ENCODE measurements at places on chromosomes 12 and 14.

DNA sequence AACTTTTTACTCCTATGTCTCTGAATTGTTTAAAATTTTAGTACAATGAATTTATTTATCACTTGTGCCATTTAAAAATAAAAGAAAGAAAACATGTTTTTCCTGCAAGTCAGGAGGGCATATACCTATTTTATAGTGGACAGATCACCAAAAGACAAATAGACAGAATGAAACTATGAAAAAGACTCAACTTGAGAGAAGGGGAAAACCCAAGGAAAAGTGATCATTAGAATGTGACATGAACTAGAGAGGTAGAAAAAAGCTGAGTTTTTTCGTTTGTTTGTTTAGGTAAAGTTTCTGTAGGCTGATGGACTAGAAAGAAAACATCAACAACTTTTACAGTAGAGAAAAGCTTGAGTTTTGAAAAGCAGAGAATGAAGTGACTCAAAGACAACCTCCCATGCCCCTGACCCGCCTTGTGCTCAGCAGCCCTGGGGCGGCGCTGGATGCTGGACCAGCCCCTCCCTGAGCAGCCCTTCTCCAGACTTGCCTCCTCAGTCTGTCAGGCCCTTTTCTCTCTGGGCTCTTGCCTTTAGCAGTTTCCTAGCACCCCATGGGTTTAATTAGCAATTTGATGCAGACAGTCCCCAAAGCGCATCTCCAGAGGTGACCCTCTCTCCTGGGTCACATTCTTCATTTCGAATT lies 95.1 kb upstream of the ARID2 start:
- DNase-seq, result no peak

- no peak for DNase-seq
Observed at GRCh38 chr12:25458047-25458552, 95.0 kb downstream of the LMNTD1 start.

- DNase-seq, result no peak
Observed at GRCh38 chr14:90291699-90292098, 35.3 kb downstream of the PSMC1 start.

DNA sequence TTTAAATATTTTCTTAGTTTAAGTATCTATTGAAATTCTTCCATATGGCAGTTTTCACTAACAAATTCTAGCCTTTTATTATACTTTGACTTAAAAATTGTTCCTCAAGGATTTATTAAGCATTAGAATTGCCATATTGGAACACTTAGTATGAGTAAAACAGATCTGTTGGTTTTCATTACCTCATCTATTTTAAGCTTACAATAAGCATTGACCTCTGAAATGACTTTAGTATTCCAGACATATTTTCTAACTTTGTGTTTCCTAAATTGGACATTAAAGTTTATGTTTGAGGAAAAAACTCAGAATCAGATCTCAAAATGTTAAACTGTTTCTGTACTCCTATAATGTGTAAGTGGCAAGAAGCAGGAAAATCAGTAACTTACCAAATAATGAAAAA lies 48.4 kb downstream of the CSRP2 start:
- no peak for DNase-seq

- no peak for DNase-seq
Observed at GRCh38 chr12:74890237-74890599, 319.4 kb downstream of the KCNC2 start.

GRCh38 chr12:48070731-48071130 lies 35.1 kb downstream of the SENP1 start:
- DNase-seq, result no peak

DNA sequence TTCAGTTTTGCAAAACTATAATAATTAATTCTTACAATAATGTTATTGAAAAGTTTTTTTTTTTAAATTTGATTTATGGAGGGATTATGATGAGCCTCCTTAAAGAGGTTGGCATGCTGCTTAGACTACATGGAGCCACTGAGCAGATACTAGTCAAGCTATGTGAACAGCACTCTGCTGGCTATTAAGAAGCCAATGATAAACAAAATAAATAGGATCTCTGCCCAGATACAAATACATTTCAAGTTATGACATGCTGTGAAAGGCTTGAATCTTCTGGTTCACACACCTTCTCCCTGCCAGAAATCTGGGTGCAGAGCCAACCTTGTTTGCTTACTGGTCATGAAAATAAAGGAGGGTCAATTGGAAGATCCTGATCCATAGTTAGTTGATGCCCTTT lies 107.4 kb upstream of the NAV3 start:
- DNase-seq, result no peak

GRCh38 chr12:131692431-131692830 lies 18.5 kb upstream of the SFSWAP start:
- no peak for DNase-seq

DNA sequence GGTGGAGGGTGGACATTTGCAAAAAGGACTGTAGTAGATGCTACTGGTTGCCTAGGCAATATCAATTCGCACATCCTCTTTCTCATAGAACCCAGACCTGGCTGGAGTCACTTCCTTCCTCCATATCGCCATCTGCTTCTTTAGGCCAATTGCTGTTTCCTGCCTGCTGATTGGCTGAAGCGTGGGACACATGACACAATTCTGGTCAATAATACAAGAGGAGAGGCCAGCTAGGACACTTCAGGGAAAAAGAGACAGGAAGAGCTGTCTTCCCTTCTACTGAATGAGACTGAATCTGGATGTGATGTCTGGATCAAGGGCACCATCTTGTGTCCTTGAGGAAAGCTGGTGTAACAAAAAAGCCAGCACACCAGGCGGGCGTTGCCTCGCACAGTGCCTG lies 53.8 kb downstream of the TRPV4 start:
- no peak for DNase-seq

GRCh38 chr14:69711881-69712560 lies 54.9 kb upstream of the SRSF5 start:
- no peak for DNase-seq

DNA sequence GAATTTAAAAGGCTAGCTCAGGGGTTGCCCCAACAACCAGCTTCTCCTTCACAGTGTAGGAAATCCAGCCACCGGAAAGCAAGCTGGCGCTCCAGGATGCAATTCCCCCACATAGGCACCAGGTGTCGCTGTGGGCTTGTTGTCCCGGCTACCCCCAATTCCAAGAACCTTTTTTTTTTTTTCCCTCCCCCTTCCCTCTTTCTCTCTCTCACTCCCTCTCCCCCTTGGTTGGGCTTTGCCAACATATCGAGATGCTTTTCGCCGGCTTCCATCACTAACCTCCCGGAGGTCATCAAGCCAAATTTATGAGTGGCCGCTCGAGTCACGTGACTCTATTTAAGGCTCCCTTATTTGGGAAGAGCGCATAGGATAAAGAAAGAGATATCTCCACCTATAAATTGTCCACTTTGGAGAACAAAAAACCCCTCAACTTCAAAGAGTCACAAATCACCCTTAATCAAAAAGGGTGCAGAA lies at the start of gene HOXC5:
HOXC5 (plus strand) TSS at position 424 of the 474 bp plus-strand sequence. CDS start 73 bp downstream, outside the sequence.
- DNase-seq, result peak; percentile 62

GRCh38 chr12:2813214-2814185 lies 1.0 kb downstream of the ITFG2 start:
- DNase-seq, result no peak

DNA sequence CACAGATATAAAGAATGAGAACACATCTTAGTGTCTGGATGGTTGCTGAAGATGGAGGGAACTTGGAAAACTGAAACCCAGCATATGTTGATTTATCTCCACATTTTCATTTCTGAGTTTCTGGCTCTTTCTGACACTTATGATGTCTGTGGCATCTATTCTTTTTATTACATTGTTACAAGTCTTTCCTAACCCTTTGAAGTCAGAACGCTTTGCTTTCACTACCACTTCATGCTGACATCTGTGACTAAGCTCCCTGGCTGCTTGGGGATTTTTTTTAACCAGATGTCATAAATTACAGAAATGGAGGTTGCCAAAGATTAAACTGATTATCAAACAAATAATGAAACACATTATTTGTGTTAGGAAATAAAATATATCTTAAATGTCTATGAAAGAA lies 188.7 kb downstream of the KITLG start:
- DNase-seq, result no peak

- no peak for DNase-seq
Observed at GRCh38 chr14:99812892-99813291, 19.7 kb downstream of the EML1 start.

DNA sequence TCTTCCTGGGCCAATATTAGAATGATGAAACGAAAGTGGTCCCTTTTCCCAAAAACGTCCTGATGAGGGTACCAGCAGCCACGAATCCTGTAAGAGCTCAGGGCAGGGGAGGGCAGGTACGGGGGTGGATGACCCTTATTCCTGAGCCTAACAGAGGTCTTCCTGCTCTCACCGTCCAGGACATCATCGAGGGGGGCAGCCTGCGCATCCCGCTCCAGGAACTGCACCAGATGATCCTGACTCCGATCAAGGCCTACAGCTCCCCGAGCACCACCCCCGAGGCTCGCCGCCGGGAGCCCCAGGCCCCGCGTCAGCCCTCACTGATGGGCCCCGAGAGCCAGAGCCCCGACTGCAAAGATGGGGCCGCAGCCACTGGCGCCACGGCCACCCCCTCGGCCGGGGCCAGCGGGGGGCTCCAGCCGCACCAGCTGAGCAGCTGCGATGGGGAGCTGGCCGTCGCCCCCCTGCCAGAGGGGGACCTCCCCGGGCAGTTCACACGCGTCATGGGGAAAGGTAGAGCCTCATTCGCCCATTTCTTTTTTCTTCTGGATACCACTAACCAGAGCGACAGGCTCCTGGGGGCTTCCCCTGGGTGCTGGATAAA lies 142.5 kb downstream of the GCH1 start:
- no peak for DNase-seq

DNA sequence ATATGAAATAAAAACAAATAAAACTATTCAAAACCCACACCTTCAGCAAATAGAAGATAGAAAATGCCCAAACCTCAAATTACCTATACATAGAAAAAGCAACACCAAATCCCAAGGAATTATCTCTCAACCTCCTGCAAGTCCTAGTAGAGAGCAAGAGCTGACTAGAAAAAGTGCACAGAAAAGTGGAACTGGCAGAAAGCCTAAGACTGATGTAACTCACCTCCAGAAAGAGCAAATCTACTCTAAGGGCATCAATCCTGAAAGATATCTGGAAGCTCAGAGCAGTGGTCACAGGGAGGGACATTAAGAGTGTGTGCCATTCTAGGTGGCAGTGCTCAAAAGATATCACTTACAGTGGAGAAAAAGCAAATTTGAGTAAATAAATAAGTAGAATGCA lies 62.1 kb upstream of the PLEKHG7 start:
- no peak for DNase-seq

DNA sequence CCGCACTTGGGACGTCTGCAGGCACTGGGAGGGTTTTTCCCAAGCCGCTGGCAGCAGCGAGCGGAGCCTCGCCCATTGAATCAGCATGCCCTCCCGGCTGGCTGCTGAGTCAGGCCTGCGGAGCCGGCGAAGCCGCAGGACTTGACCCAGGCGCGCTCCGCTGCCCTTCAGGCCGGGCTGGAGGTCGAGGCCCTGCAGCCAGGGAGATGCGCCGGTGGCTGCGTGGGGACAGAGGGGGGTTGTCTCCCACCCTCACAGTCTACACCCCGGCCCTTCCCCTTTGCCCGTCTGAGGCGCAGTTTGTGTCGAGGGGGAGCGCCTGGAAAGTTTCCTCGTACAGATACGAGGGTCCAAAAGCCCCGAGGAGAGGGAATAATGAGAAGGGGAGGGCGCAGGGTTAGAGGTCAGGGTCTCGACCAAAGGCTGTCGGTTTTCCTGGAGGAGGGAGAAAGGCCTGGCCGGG lies 759 bp upstream of the KLC1 start:
- DNase-seq, result peak; percentile 59

GRCh38 chr12:122960193-122960569 lies 6.1 kb downstream of the ABCB9 start:
- DNase-seq, result no peak

GRCh38 chr12:95322326-95322725 lies 104.7 kb downstream of the VEZT start:
- DNase-seq, result no peak

DNA sequence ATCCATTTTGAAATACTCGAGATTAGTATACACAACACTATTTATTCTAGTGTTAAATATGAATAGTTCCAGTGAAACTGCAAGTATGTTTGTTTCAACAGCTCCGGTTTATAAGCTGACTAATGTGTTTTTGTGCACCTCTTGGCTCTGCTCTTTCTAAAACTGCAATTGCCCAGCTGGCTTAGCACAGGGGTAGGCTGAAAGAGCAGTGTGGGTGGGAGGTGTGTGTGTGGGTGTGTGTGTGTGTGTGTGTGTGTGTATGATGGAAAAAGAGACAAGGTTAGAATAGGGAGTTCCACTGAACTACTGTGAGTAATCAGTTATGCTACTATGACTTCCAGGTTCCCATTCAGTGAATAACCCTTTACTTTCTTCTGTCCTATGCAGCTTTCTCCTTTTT lies 37.8 kb upstream of the DDHD1 start:
- no peak for DNase-seq

DNA sequence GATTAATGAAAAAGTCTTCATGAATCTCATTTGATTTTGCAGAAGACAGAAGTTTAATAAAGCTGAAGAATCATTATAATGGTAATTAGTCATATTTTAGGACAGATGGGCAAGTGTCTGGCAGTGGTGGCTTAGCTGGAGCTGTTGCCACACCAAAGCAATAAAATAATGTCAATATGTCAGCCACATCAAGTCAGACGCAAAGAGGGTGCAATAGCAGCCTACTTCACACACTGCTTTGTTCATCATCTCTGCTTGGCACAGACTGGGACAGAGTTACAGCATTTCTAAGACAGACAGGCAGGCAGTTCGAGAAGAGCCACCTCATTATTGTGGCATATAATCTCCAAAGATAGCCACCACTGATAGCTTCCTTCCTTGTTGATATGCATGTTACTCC lies 16.9 kb upstream of the KRR1 start:
- no peak for DNase-seq

DNA sequence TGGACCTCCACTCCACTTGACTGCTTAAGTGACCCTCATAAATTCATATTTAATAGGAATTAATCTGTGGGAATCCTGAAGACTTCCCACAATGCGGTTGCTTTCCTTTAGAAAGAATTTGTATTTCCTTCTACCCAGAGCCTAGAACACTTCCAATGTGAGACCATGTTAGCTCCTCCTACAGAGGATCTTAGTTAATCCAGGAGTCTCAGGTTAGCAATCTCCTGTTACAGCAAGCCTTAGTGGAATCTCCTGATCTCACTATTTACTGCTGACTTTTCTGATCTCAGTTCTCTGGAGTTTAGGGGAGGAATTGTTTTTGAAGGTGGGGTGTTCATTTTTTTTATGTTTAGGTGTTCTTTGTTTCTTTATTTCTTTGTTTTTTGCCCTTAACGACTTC lies 186.0 kb downstream of the SLC25A21 start:
- no peak for DNase-seq

DNA sequence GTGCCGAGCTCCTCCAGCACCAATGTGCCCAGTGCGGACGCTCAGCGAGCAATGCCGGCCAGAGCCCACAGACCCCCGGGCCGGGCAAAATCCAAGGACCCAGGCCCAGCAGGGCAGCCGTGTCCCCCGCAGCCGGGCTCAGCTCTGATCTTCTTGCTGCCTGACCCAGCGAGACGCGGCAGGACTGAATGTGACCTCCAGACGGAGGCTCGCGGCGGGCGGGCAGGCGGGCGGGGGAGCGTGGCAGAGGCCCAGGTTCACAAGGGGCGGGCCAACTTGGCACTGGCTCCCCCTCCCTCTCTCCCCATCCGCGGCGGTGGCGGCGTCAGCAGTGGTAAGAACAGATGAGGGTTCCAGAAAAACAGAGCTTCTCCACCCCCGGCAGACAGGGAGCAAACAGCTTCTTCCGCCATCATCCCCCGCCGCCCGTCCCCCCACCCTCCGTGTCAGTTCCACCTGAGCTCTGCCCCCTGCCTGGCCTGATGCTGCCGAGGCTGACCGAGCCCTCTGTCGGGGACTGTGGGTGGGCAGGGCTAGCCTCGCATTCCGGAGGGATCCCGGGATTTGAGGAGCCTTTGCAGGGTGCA lies 94.3 kb downstream of the RFLNA start:
- DNase-seq, result peak; percentile 60
